ENCODE measurements at places on chromosomes 7 and 10. TPM values are rescaled to one million over a fixed set of nuclear protein-coding genes. Genes with fewer than 3 reads are reported as not detected.

GRCh38 chr7:44982535-44982923 lies 3.7 kb upstream of the MYO1G start:
- no peak for ATAC-seq

The POLR2J3 gene
- 20.0 TPM for total RNA-seq

The UFSP1 gene
- 4.0 TPM for total RNA-seq

The MBL2 gene
- 0.19 TPM for total RNA-seq

The TAS2R3 gene
- 2.7 TPM for total RNA-seq

Measured in motor neuron (in vitro differentiated cells).